ENCODE measurements at places on chromosomes 1 and 21. TPM values are rescaled to one million over a fixed set of nuclear protein-coding genes. Genes with fewer than 3 reads are reported as not detected.

DNA sequence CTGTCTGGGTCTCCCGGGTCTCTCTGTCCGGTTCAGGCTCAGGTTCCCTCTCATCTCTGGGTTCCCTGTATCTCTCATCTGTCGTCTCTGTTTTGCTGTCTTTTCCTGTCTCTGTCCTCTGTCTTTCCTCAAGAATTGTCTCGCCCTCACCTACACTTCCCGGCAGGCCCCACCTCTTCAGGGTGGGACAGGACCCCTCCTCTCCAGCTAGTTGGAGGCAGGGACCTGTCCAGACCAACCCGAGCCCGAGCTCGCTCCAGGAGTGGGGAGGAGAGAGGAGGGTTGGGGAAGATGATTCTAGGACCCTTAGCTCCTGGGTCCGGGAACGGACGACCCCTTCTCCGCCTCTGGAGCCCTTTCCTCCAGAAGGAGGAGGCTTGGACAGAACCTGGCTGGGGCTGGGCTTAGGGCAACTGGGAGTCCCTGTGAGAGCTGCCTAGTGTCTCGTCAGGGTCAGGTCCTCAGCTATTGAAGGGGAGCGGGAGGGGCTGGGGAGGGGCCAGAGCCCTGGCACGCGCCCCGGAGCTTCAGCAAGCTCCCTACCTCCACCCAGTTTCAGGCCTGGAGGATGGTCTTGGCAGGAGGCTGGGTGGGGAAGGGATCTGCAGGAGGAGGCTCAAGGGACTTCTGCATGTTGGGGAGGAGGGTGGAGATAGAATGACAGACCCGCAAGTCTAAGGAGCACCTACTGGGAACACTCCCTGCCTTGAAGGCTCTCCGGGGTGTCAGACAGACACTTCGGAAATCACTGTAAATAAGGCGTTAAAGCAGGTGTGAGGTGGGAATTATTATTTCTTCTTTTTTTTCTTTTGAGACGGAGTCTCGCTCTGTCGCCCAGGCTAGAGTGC is 26.3 kb upstream of the EPB41 start:
- H3K4me3 ChIP-seq, result peak overlapping the region; percentile 86
- no peak for DNase-seq
- peak overlapping the region; percentile 78 for H3K27ac ChIP-seq
- H3K27me3 ChIP-seq, result no peaks in the 10 kb centered on the region

Gene CMPK1
- total RNA-seq, result 101 TPM

Gene DENND4B
- 107 TPM for total RNA-seq

DNA sequence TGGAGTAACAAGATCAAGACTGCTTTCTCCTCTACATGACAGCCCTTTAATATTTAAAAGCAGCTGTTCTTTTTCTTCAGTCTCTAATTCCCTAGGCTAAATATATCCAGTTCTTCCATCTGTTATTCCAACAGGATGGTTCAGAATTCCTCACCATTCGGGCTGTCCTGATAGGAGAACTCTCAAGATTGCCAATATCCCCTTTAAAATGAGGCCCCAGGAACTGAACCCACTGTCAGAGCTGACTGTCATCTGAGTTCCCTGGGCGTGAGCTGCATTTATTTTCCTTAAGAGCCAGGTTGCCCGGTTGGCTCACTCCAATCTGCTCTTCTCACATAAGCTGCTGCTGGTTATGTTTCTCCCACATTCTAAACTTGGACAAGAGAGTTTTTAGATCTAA is 177.6 kb downstream of the MIS18A start:
- no peaks in the 10 kb centered on the region for H3K36me3 ChIP-seq
- no peak for DNase-seq
- no peak overlapping the region for H3K4me3 ChIP-seq
- H3K27ac ChIP-seq, result no peak overlapping the region

Gene VHLL
- total RNA-seq, result not detected

- H3K27ac ChIP-seq, result no peak overlapping the region
- no peak overlapping the region for H3K4me3 ChIP-seq
- H3K27me3 ChIP-seq, result no peaks in the 10 kb centered on the region
- H3K36me3 ChIP-seq, result peaks cover 11% of the 10 kb centered on the region
These were observed 9.6 kb upstream of the LRP8 start for GRCh38 chr1:53337499-53337898.
